Stimulated activated CD4-positive, alpha-beta T cell treated with anti-CD3 and anti-CD28 coated beads, Interleukin-4, amount 100 ng/mL, for 1 hour (primary cell): ENCODE measurements at places on chromosomes 11 and 22.

GRCh38 chr22:42830161-42830560 lies 26.9 kb downstream of the ARFGAP3 start:
- DNase-seq: no peak

DNA sequence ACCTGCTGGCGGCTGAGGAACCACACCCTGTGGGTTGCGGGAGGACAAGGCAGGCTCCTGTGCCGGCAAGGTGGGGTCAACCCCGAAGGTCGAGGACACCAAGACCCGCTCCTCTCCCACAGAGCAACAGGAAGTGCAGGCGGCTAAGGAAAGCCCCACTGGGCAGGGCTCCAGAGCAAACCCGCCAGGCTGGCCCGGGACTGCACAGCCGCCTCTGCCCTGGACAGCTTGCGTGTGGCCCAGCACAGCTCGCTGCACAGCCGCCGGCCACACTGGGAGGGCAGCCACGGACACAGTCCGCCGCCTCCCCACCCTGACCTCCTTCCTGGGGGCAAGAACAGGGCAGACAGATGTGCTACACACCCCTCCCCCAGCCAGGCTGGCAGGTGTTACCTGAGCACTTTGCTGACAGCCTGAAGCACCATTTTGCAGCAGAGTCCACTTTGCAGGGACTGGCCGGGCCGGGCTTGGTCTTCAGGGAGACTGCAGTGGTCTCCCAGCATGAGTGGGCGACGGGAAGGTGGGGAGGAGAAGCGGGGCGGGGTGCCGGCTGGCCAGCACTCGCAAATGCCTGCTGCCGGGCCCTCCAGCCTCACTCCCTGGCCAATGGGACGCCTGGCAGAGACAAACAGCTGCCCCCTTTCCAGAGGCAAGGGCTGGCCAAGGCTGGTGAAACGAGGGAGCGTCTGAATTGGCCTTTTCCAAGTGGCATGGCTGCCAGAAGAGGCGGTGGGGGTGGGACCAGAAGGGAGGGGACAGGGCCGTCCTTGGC lies at the start of gene MOB2:
Gene MOB2 (minus strand): TSS at position 726 of the 772 bp plus-strand sequence. CDS start 223 bp downstream, at position 503.
- DNase-seq: no peak

DNA sequence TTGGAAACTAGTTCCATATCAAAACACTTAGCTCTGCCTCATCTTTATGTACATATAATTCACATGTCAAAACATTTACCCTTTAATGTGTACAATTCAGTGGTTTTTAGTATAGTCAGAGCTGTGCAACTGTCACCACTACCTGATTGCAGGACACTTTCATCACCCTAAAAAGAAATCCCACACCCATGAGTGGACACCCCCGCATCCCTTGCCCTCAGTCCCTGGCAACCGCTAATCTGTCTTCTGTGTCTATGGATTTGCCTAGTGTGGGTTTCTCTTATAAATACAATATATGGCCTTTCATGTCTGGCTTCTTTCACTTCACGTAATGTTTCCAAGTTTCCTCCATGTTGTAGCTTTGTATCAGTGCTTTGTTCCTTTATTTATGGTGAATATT lies 8.6 kb upstream of the EMID1 start:
- no peak for DNase-seq

GRCh38 chr22:27719036-27719347 lies 82.6 kb downstream of the MN1 start:
- DNase-seq: no peak

GRCh38 chr11:71115770-71116692 lies 136.3 kb downstream of the SHANK2 start:
- DNase-seq: no peak

DNA sequence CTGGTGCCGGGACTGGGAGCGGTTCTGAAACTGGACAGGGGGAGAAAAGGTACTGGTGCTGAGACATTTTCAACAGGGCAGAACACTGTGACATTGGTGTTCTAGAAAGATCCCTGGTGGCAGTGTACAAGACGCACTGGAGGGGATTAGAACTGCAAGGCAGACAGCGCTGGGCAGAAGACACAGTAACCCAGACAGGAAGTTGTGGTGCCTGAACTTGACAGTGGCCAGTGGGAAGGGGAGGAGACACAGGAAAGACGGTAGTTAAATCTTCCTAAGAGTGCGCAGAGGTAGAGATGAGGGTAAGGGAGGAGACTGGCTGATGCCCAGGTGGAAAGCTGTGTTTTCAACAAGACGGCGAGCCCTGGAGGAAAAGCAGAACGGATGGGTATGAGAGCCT lies 24.5 kb downstream of the FAM227A start:
- DNase-seq: no peak

DNA sequence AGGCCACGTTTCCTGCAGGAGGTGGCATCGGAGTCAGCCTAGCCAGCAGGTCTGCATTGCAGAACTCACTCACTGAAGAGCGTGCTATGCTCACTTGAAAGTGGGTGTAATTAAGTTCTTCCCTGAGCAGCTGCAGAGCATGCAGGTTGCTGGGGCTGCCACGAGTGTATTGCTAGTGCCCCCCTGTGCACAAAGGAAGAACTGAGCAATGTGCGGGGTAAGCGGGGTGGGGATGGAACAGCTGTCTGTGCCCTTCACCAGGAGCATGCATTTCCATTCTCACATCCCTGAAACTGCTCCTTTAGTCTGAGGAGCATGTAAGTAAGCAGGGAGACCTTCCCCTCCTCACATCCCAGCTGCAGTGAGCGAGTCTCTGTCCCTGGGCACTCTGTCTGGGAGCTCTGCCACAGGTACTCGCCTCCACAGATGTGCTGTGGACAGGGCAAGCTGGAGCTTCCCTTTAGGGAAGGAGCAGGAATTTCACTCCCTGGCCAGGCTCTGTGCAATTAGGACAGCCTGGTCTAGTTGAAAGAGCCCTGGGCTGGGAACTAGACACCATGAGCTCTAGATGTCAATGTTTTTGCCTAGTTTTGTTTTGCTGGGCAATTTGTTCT lies 1031.8 kb downstream of the NTM start:
- DNase-seq: no peak

DNA sequence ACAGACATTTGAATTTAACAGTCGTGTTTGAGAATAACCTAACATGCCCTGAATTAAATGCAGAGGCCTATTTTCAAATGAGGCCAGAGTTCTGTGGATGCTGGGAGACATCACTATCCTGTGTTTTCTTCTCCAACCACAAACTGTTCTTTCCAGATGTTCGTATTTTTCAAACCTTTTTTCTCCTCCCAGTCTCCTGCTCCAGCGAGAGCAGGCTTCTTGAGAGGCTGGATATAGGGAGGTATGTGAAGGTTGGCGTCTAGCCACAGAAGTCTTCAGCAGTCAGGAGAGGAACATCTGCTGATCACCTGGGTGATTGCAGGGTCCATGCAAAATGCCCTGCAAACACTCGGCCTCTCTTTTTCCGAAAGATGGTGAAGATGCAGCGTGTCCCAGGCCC lies 126.3 kb downstream of the C11orf91 start:
- DNase-seq: no peak
